Activated CD4-positive, CD25-positive, alpha-beta regulatory T cell (primary cell): ENCODE measurements at places on chromosomes 3 and 15.

GRCh38 chr15:100171411-100171810 is 170.4 kb downstream of the ADAMTS17 start:
- no peak for DNase-seq

DNA sequence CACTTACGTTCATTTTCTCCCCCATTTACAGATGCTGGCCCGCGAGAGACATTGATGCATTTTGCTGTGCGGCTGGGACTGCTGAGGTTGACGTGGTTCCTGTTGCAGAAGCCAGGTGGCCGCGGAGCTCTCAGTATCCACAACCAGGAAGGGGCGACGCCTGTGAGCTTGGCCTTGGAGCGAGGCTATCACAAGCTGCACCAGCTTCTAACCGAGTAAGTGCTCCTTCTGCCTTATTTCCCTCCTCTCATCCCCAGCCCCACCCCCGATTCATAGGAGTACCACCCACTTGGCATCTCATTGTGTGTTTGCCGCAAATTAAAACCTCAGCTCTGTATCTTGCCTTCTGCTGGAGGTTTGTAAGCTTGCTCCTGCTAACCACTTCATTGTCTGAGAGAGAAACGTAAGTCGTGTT is 163.3 kb downstream of the AKAP13 start:
- no peak for DNase-seq

DNA sequence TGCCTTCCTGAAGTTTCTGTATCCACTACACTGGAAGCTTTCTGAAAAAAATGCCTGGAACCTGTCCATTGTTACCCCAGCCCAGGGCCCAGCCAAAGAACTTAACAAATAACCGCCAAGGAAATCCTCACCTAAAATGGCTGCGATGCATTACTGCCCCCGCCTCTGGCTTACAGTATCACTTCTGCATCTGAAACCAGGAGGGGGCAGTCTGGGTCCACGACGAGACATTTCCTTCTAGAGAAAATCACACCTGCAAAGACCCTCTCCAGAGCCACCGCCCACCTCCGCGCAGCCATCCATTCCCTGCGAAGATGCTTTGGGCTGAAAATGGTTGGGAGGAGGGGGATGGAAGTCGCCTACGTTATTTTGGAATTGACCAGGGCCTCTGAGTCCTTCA is 22.4 kb upstream of the CELF6 start:
- peak; percentile 8 for DNase-seq

DNA sequence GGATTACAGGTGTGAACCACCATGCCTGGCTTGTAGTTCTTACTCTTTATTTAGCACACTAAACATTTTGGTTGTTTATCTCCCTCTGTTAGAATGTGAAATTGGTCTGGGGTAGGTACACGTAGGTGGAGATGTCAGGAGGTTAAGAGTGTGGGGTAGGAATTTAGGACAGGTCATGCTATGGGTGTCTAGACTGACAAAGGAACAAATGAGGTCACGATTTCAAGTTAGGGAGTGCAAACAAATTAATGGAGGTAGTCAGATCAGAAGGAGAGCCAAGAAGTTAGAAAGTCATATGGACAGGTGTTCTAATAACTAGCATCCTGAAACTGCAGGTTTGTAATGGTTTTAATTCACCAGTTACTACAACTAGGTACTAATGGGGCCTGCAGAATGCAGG is 19.8 kb downstream of the CDV3 start:
- no peak for DNase-seq

DNA sequence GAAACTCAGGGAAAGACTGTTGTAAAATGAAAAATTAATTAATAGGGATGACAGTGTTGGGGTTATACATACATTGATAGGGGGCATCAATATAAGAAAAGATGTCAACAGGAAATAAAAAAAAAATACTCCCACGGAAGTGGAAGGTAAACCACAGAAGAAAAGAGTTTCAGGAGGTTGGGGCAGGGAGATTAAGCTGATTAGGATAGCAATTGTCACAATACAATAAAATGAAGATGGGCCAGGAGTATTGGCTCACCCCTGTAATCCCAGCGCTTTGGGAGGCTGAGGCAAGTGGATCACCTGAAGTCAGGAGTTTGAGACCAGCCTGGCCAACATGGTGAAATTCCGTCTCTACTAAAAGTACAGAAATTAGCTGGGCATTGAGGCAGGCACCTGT is 536.1 kb downstream of the AGBL1 start:
- DNase-seq: no peak

DNA sequence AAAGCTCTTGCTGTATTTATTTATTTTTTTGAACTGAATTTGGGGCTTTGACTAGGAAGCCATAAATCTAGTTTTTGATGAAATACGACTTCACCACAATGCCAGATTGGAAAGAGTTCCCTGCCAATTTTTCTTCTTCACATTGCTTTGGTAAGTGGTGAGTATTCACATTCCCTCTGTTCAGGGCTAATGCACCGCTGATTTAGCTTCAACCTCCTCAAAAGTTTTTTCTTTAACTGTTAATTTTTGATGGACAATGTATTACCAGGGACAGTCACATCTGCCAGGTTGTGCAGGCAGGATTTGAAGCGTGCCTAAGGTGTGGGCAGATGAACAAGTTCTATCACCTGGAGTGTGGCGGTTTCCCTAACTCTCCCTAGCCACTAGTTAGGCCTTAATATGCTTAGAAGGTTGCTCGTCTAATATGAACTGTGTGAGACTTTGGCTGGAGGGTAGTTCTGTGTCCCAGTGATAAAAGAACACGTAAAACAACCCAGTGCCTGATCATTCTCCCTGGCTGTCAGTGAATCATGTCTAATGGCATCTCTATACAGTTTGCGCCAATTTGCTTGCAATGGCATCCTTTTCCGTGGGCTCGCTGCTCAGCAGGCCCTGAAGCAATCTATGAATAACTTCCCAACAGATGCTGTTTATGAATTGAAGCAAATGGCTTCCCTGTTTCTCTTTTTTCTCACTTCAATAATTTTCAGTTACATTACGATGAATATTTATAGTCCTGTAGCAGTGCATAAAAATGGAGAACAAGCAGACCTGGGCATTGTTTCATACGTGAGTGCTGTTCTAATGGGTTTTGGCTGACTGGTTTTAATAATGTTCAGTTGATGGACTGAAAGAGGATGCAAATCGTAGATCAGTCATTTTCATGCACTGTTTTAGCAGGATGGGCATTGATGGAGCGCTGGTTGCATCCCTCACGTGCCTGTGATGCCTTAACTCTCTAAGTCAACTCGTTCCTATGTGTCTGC is 243.2 kb upstream of the SUCLG2 start:
- no peak for DNase-seq

DNA sequence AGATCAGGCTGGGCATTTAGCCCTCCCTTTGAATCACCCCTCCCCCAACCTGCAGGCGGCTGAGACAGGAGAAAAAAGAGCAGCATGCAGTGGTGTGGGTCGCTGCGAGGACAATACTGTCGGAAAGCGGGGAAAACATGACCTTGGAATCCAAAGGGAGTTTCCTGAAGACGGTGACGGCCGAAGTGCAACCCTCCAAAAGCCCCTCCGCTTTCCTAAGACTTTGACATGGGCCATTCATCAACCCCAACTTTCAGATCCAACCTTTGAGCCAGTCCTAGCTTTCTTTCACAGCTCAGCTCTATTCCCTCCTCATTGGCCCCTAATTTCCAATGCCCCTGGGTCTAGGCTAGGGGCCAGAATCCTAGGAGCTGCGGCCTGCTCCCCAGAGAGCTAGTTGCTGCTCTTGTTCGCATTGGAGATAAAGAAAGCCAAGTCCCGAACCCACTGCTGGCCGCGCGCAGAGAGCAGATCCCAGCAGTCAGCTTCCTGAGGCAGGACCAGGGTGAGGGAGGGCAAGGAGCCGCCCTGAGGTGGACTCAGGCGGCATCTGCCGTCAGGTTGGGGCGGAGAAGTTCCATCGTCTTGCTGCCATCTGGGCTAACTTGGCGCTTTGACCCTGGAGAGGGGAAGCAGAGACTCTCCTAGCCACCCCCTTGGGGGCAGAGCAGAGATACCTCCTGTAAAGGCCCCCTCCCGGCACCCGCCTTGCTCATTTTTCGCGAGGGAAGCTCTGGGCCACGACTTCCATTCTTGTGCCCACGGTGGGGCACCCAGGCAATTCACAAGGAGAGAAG is 914 bp downstream of the ZIC4 start:
- no peak for DNase-seq
